ENCODE measurements at places on chromosomes 7 and 10.

- DNase-seq: no peak
Measured at GRCh38 chr10:24435374-24435773, 226.4 kb downstream of the KIAA1217 start.

GRCh38 chr10:84665883-84666463, 337.6 kb downstream of the CCSER2 start:
- no peak for DNase-seq

DNA sequence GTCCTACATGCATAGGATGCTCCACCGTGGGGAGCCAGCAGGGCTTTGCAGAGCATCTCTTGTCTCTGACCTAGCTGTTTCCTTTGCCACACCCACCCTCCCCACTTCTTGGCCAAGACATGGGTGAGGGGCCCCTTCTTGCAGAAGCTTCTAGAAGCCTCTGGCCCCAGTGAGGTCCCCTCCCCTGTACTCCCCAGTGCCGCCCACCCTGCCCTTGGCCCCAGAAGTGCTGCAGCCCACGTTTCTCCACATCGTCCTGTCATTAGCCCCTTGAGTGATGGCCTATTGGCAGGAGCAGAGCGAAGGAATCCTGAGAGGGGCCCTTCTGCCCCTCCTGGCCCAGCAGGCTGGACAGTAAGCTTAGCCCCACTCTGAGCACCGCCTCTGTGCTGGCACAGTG, 43.7 kb downstream of the ALOX5 start:
- no peak for DNase-seq

- DNase-seq: no peak
Measured at GRCh38 chr7:98232799-98233198, 19.2 kb downstream of the TECPR1 start.

Measured in thoracic aorta (tissue), 2 donors.